ENCODE measurements at places on chromosomes 6 and 20. TPM values are rescaled to one million over a fixed set of nuclear protein-coding genes. Genes with fewer than 3 reads are reported as not detected.

The PSORS1C1 gene
- 0.28 TPM for total RNA-seq

The MUC21 gene
- not detected for total RNA-seq

The NEURL2 gene
- total RNA-seq: 0.56 TPM

The WFDC5 gene
- total RNA-seq: not detected

The DAAM2 gene
- 13.1 TPM for total RNA-seq

The DCBLD1 gene
- total RNA-seq: 27.8 TPM

DNA sequence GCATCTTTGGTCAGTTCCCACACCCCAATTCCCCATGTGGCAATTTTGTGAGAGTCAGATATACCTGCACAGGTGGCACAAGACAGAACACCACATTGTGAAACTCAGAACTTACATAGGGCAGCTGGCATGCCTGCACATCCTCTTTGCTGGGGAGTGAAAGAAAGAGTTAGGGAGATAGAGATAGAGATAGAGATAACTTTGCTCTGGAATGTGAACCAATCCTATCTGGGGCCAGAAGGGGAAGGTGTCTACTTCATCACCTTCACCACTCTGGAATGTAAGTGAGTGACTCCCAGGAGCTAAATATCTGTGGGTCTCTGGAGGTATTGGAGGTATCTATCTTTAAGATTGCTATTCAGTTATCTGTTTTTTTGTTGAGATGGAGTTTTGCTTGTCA lies 289.2 kb downstream of the OGFRL1 start:
- H3K4me1 ChIP-seq: no peaks in the 10 kb centered on the region
- no peaks in the 10 kb centered on the region for H3K36me3 ChIP-seq
- H3K27ac ChIP-seq: no peak overlapping the region
- no peak for DNase-seq

GRCh38 chr6:32814145-32814544 lies 2.7 kb downstream of the HLA-DOB start:
- no peaks in the 10 kb centered on the region for H3K36me3 ChIP-seq
- H3K27ac ChIP-seq: no peak overlapping the region
- H3K4me1 ChIP-seq: no peaks in the 10 kb centered on the region

DNA sequence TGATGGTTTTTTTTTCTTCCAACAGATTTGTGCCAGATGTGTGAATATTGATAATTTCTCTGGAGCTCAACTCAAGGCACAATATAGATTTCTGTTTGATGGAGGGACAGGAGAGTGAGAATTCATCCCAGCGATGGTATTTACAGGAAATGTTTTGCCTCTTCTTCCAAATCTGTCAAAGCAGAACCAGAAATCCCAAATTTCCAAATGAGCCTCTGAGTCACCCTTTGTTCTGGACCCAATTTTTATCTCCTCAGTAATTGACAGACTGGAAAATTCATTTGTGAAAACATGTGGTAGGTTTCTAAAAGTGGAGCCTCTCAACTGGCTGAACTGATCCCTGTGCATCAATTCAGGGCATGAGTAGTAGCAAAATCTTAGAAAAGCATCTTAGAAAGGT lies 223.2 kb upstream of the TSHZ2 start:
- H3K36me3 ChIP-seq: no peaks in the 10 kb centered on the region
- H3K27me3 ChIP-seq: no peaks in the 10 kb centered on the region
- DNase-seq: no peak
- no peak overlapping the region for H3K27ac ChIP-seq
- no peak overlapping the region for H3K4me3 ChIP-seq

GRCh38 chr20:20102163-20102562 lies 49.8 kb downstream of the CFAP61 start:
- H3K4me1 ChIP-seq: no peaks in the 10 kb centered on the region
- no peak for DNase-seq
- H3K36me3 ChIP-seq: no peaks in the 10 kb centered on the region
- H3K27me3 ChIP-seq: peaks cover 2% of the 10 kb centered on the region
- H3K4me3 ChIP-seq: no peak overlapping the region

DNA sequence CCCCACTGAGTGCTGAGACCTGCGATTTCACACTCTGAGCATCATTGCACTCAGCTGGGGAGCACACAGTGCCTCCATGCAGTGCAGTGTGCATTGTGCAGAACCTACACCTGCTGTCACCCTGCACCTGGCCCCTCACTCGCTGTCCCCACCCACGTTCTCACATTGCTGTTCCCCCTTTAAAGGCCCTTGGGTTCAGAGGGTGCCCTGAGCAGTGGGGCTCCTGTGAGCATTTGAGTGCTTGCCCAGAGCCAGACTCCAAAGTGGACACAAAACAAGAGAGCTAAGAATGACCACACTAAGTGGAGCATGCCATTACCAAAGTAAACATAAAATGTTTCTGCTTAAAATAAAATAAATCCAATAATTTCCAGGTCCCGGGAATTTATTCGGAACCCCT lies 131.0 kb upstream of the CST7 start:
- H3K27ac ChIP-seq: no peak overlapping the region
- DNase-seq: no peak
- H3K4me1 ChIP-seq: no peaks in the 10 kb centered on the region
- H3K36me3 ChIP-seq: no peaks in the 10 kb centered on the region
- H3K27me3 ChIP-seq: no peaks in the 10 kb centered on the region

DNA sequence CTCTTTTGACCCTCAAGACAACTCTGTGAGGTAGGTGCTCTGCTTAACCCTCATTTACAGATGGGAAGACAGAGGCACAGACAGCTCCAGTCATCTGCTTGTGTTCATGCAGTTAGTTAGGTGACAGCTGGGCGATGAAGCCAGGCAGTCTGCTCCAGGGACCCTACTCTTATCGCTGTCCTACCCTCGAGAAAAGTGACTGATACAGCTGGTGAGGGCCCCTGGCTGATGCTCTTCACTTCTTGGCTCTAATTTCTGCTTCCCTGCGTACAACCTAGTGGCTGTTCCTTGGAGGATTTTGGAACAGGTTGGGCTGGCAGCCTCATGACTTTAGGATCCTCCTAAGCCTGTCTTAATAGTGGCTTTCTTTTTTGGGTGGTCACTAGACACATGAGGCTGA lies 9.1 kb upstream of the TJAP1 start:
- no peaks in the 10 kb centered on the region for H3K4me1 ChIP-seq
- no peak overlapping the region for H3K27ac ChIP-seq
- H3K36me3 ChIP-seq: no peaks in the 10 kb centered on the region

DNA sequence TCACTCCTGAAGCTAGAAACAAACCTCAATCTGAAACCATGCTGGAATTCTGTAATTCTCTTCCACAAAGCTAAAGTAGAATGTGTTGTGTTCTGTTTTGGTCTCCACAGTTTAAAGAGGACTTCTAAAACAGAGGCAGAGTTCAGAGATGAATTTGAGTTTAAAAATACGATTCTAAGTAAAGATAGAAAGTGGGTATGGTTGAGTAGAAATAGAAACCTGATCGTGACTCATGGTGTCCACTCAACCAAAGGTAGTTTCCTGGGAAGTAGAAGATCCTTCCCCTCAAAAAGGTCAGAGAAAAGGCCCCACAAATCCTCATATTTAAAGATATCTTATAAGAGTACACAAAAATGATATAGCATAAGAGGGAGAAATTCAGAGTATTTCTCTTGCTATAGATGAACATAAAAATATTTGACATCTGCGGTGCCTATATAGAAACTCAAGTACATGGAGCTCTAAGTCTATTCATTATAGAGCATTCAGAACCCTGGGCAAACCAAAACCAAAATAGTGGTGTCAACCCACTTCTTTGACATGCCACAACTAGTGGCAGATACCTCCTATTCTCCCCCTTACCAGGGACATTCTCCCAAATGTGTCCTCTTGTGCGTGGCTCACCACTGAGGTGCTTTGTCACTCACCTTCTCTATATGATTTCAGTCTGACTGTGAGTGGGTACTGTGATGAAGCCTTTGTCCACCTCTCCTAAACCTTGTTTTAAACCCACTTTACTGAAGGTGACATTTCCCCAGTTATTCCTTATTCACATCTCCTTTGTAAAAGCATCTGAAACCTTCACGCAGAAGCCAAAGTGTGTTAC lies 84.5 kb downstream of the PLCB1 start:
- H3K4me3 ChIP-seq: no peak overlapping the region
- no peaks in the 10 kb centered on the region for H3K27me3 ChIP-seq
- H3K36me3 ChIP-seq: no peaks in the 10 kb centered on the region
- H3K4me1 ChIP-seq: peaks cover 21% of the 10 kb centered on the region

- DNase-seq: peak; percentile 40
- peak overlapping the region; percentile 74 for H3K27ac ChIP-seq
- no peaks in the 10 kb centered on the region for H3K27me3 ChIP-seq
These were observed 817 bp downstream of the ME1 start for GRCh38 chr6:83429857-83430610.

DNA sequence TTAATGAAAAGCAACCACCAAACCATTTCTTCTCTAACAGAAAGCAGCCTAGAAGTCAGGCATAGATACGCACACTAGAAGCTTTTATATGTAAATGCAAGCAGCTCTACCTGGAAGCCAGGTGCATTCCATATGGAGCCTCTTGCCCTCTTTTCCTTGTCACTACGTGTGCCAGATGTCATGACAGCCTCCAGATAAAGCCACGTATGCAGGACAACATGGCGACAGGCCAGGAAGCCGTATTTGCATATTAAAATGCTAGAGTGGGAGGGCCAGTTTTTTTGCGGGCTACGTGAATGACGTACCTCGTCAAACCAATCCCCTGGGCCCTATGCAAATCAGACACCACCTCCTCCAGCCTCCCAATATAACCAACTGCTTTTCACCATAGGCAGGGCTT lies 308.1 kb upstream of the SPTLC3 start:
- no peak overlapping the region for H3K27ac ChIP-seq
- no peak overlapping the region for H3K4me3 ChIP-seq
- no peaks in the 10 kb centered on the region for H3K27me3 ChIP-seq
- DNase-seq: no peak

DNA sequence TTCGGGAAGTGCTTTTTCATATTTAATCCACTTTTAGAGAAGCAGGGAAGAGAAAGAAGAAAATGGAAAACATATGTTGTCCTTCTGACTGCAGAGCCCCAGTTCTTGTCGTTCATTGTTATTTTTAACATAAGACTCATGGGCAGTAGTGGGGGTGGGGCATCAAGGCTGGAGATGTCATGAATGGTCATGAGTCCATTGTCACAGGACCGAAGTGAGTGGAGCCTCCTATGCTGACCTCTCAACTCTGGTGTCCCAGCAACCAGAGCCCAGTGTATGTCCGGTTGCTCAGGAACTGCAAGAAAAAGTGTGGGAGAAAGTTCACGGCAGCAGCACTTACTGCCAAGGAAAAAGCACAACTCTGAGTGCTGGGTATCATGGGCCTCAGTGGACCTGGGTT lies 108.6 kb downstream of the BANF2 start:
- H3K27ac ChIP-seq: no peak overlapping the region
- H3K27me3 ChIP-seq: no peaks in the 10 kb centered on the region
- peak; percentile 48 for DNase-seq

GRCh38 chr6:45256697-45257695 lies 71.1 kb upstream of the RUNX2 start:
- H3K4me3 ChIP-seq: no peak overlapping the region
- H3K36me3 ChIP-seq: no peaks in the 10 kb centered on the region
- H3K27ac ChIP-seq: no peak overlapping the region
- no peaks in the 10 kb centered on the region for H3K4me1 ChIP-seq

GRCh38 chr6:17423026-17423425 lies 29.6 kb downstream of the CAP2 start:
- peaks cover 10% of the 10 kb centered on the region for H3K4me1 ChIP-seq
- no peaks in the 10 kb centered on the region for H3K27me3 ChIP-seq
- peaks cover 11% of the 10 kb centered on the region for H3K36me3 ChIP-seq
- H3K4me3 ChIP-seq: no peak overlapping the region

DNA sequence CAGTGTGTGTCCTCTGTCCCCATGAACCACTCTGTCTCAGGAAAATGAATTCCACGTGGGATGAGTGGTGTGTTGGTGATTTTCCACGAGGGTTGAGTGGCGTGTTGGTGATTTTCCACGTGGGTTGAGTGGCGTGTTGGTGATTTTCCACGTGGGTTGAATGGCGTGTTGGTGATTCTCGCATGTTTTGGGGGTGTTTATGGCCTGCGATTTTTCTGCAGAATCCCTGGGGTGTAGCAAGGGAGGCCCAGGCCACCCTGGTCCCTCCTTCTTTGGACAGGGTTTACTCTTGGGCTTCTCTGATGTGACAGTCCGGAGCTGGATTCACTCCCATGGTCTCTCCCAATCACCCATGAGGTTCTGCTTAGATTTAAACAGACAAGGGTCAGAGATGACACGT lies 90.6 kb upstream of the FRMD1 start:
- no peak for DNase-seq
- no peak overlapping the region for H3K27ac ChIP-seq
- no peaks in the 10 kb centered on the region for H3K4me1 ChIP-seq
- no peaks in the 10 kb centered on the region for H3K36me3 ChIP-seq

Measured in IMR-90 (cell line).